IPS-NIHi11 (cell line): ENCODE measurements at places on chromosomes 2 and 18.
A peak's percentile ranks its signal among the peaks of the same experiment; 100 is the strongest.

DNA sequence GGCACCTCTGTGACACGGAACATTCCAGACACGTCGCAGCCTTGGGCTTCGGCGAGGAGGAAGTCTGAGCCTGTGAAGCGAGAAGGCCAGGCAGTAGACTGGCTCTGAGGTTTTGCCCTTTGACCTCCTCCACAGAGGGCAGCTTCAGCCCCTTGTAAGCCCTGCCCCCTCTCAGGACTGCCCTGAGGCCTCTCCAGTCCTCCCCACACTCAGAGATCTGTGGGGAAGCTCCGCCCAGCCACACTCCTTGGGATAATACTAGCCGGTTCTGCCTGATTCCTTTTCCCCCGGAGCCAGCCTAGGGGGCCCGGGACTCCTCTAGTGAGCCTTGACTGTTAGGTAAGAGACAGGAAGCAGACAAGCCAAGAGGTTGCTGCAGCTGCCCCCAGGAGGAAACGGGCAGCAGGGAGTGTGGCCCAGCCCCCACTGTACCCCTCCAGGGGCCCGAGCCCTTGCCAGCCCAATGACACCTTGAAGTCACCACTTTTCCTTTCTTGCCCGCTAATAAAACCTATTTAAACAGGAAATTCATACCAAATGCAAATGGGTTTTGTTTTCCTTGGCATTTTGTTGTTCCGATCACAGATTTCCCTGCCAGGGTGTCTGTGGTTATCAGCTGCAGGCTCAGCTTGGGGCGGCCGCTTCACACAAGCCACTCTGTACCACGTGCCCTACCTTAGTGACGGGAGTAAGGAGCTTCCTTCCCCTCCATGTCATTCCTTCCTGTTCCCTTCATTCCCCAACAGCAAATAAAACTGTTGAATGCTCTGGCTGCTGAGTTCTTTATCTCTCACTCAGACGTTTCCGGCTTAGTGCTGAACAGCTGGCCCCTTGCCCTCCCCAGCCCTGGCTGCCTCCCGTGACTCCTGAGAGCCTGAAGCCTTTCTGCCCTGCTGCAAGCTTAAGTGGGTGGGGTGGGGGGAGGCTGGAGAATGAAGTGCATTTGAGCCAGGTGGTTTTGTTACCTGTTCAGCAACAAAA lies 124.7 kb downstream of the CABLES1 start:
- peak; percentile 81 for DNase-seq

DNA sequence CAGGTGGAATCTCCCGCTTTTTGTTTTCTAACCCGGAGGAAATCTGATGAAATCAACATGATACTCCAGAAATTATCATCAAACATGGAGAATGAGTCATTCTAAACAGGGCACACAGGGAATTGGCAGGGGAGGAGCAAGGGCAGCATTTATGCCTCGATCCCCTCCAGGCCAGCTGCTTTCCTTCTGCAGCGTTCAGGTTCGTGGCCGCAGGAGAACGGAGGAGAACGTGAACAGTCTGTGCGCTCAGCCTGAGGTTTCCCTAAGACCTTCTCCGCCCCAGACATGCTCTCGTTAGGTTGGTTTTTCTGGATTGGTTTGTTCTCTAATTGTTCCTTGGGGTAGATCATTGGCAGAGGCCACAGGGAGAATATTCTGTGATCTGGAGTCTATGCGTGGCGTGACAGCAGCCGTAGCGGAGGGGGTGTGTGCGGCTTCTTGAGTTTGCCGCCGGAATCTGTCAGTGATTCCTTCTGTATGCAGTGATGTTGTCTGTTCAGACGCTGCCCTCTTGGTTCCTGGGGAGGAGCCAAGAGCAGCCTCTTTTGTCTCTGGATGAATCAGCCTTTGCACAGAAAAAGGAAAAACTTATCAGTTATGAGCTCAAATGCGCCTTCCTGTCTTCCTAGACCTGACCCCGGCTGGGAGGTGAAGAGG lies 75.9 kb downstream of the SH3BP4 start:
- DNase-seq = no peak

DNA sequence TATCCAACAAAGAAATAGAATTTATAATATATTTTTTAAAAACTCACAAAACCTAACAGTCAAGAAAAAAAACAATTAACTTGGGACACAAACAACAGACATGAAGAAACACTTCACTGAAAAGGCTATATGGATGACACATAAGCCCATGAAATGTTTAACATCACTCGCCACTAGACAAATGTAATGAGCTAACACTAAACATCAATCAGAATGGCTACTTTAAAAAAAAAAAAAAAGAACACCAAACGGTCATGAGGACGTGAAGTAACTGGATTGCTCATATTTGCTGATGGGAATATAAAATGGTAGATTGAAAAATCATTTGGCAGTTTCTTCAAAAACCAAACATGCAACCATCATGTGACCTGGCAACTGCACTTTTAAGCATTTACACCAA lies 97.3 kb upstream of the RGPD4 start:
- no peak for DNase-seq

DNA sequence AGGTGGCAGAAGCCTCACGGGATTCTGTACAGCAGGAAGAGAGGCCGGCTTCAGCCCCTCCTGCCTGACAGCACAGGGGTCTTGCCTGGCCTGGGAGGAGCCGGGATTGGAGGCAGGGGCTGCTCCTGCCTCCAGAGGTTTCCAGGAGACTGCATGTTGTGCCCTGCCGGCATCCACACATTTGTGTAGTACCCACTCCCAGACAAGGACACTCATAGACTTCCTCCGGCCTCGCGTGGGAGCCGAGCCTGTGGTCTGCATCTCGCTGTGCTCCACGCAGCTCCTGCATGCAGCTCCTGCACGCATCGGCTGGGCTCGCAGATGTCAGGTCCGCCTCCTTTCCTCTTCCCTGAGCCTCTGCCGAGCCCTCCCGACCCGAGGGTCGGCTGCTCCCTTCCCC lies 34.7 kb downstream of the TPO start:
- peak; percentile 56 for DNase-seq

- peak; percentile 84 for DNase-seq
Measured at GRCh38 chr2:72915907-72916742, 1.2 kb upstream of the EMX1 start.

- no peak for DNase-seq
Measured at GRCh38 chr2:229081411-229081810, 189.7 kb downstream of the PID1 start.

- DNase-seq = no peak
Measured at GRCh38 chr18:6719910-6720683, 9.4 kb upstream of the ARHGAP28 start.

GRCh38 chr2:126994340-126994777 lies 95.7 kb downstream of the TEX51 start:
- DNase-seq = no peak

DNA sequence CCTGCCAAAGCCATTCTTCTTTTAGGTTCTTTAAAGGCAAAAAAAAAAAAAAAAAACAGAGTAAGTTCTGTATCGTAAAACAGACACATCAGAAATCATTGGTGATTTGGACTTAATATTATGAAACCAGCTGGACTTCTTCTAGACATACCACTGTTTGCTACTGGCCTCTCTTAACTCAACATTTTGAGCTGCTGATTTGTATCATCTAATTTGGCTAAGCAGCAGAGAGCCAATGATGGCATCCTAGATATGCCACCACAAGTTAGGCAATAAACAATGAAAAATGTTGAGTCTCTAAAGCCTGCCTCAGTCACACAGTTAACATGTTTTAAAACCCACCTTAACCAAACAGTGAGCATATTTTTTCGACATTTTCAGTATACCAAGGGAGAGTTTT lies 1034.3 kb upstream of the NXPH2 start:
- no peak for DNase-seq

- DNase-seq = no peak
Measured at GRCh38 chr18:3246635-3247239, 864 bp upstream of the MYL12A start.

DNA sequence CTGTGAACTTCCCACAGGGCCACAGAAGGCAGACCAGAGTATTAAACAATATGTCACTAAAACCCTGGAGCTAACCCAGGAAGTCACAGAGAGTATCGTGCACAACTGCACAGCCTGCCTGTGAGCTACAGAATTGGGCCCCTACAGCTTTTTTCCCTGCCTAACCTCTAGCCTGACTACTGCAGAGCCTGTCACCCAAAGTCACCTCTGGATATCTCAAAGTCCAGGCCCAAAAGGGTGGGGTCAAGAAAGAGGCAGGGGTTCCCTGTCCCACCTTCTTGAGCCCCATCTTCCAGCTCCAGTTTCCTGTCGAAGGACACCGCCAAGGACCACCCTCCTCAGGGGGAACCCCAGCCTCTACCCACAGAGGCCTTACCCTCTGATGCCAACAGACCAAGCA lies 13.5 kb downstream of the GAD1 start:
- no peak for DNase-seq

GRCh38 chr2:96414161-96414710 lies 78.7 kb downstream of the NCAPH start:
- DNase-seq = no peak

GRCh38 chr2:871926-872680 lies 78.5 kb upstream of the SNTG2 start:
- DNase-seq = no peak

GRCh38 chr2:25076749-25077148 lies 34.9 kb downstream of the EFR3B start:
- no peak for DNase-seq

GRCh38 chr18:26722565-26722931 lies 143.0 kb downstream of the AQP4 start:
- DNase-seq = no peak

- no peak for DNase-seq
Measured at GRCh38 chr2:121501031-121501430, 29.6 kb upstream of the RNU4ATAC start.

GRCh38 chr2:130261970-130262760 lies 63.9 kb upstream of the TUBA3E start:
- DNase-seq = no peak

- DNase-seq = no peak
Measured at GRCh38 chr18:58269931-58270330, 225.9 kb downstream of the NEDD4L start.
